ENCODE measurements at places on chromosomes 7 and 10. TPM values are rescaled to one million over a fixed set of nuclear protein-coding genes. Genes with fewer than 3 reads are reported as not detected.

DNA sequence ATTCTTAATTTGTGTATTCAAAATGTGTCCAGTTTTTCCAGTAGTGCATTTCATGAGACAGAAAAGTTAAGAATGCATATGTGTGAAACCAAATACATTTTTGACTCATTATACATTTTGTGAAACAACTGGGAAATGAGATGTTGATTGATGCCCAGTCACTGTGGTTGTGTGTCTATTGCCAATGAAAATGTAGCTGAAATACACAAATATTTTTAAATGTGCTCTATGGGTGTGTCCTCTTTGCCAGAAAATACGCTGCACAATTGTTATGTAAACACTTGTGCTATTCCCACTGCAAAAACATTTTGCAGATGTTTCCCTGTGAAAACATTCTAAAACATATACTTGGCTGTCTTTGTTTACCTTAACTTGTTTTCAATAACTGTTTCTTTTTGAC is 395.2 kb downstream of the TFEC start:
- no peak overlapping the region for H3K27ac ChIP-seq
- H3K4me3 ChIP-seq = no peak overlapping the region
- H3K27me3 ChIP-seq = no peaks in the 10 kb centered on the region
- H3K4me1 ChIP-seq = no peaks in the 10 kb centered on the region

The FEZF1 gene
- not detected for total RNA-seq

GRCh38 chr7:141339603-141340002 is 211.6 kb upstream of the AGK start:
- no peak overlapping the region for H3K27ac ChIP-seq
- no peaks in the 10 kb centered on the region for H3K27me3 ChIP-seq
- no peaks in the 10 kb centered on the region for H3K4me1 ChIP-seq

DNA sequence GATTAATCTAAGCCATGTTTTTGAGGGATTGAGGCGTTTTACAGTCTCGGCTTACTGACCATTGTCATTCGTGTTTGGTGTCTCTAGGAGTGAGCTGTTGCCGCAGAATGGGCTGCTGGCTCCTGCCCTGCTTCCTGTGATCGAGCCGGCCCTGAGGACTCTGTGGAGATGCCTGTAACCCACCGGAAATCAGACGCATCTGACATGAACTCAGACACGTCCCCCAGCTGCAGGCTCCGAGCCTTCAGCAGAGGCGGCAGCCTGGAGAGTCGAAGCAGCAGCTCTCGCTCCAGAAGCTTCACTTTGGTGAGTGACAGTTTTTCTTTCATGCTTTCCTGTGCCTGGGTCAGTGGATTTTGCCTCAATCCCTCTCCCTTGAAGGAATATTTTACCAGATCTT is 28.8 kb downstream of the PROSER2 start:
- H3K4me1 ChIP-seq = no peaks in the 10 kb centered on the region
- H3K27me3 ChIP-seq = no peaks in the 10 kb centered on the region
- H3K27ac ChIP-seq = no peak overlapping the region
- no peaks in the 10 kb centered on the region for H3K36me3 ChIP-seq
- DNase-seq = no peak

The CALD1 gene
- 1,561 TPM for total RNA-seq

DNA sequence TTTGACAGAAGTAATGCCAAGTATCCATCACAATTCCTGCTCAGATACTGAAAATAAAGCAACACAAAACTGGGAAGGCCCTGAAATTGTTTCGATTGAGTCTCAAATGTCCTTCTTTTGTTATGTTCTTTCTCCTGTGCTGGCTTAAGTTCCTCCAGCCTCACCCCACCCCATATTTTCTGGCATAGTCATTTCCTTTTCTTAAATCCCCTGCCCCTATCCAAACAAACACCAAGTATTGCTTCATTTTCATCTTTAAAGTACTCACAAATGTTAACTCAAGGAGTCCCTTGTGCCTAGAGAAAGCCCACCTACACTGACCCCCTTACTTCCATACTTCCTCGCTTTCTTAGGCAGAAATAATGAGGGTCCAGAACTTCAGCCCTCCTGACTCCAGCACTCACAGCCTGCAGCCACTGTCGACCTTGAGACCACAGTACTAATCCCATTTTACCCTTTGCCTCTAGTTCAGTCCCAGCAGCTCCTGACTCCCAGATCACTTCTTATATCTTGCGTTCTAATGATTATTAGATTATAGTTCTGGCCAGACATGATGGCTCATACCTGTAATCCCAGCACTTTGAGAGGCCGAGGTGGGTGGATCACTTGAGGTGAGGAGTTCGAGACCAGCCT is 73.2 kb upstream of the ST8SIA6 start:
- H3K27me3 ChIP-seq = no peaks in the 10 kb centered on the region
- no peak for DNase-seq
- H3K4me3 ChIP-seq = no peak overlapping the region
- no peak overlapping the region for H3K27ac ChIP-seq
- no peaks in the 10 kb centered on the region for H3K4me1 ChIP-seq

GRCh38 chr10:418226-418625 is 271.2 kb downstream of the DIP2C start:
- no peak for DNase-seq
- no peak overlapping the region for H3K4me3 ChIP-seq
- H3K27me3 ChIP-seq = no peaks in the 10 kb centered on the region
- H3K4me1 ChIP-seq = peaks cover 4% of the 10 kb centered on the region
- peaks cover 62% of the 10 kb centered on the region for H3K36me3 ChIP-seq
- no peak overlapping the region for H3K27ac ChIP-seq

DNA sequence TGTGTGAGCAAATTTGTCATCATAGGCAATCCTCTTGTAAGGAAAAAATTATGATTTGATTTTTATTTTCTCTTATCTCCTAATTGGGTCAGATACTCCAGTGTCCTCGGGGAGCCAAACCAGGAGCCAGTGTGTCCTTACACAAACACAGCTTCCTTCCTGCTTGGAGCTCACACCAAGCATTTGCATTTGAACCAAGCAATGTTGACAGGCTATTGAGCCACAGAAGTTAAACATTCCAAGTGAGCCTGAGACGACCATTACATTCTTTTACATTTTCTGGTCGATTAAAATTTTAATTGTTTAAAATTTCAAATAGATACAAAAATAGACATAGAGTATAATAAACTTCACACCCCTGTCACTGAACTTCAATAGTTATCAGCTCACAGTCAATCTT is 194.8 kb downstream of the CFTR start:
- H3K36me3 ChIP-seq = no peaks in the 10 kb centered on the region
- DNase-seq = no peak
- H3K4me1 ChIP-seq = no peaks in the 10 kb centered on the region
- no peak overlapping the region for H3K4me3 ChIP-seq

The ADCY1 gene
- 0.66 TPM for total RNA-seq

The TECPR1 gene
- 24.6 TPM for total RNA-seq

- H3K4me3 ChIP-seq = no peak overlapping the region
- no peak overlapping the region for H3K27ac ChIP-seq
- H3K36me3 ChIP-seq = no peaks in the 10 kb centered on the region
Measured at GRCh38 chr10:84818961-84819360, 490.6 kb downstream of the CCSER2 start.

DNA sequence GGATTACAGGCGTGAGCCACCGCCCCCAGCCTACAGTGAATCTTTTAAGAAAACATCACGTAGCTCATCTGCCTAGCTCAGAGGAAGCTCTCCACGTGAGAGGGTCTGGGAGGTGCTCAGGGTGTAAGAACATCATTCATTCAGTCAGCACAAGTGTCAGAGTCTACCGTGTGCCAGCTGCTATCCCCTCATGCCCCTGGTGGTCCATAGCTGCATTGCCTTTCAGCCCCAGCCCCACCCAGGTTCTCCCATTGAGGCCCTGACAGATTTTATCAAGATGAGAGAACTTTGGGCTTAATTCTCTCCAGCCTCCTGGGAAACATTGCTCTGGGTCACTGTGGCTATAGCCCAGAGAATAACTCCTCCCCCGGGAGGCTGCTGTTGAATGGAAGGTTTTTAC is 45.1 kb downstream of the ZNF503 start:
- no peaks in the 10 kb centered on the region for H3K36me3 ChIP-seq
- H3K27ac ChIP-seq = no peak overlapping the region
- DNase-seq = no peak
- peaks cover 13% of the 10 kb centered on the region for H3K4me1 ChIP-seq

The PHKG1 gene
- total RNA-seq = 18.7 TPM

DNA sequence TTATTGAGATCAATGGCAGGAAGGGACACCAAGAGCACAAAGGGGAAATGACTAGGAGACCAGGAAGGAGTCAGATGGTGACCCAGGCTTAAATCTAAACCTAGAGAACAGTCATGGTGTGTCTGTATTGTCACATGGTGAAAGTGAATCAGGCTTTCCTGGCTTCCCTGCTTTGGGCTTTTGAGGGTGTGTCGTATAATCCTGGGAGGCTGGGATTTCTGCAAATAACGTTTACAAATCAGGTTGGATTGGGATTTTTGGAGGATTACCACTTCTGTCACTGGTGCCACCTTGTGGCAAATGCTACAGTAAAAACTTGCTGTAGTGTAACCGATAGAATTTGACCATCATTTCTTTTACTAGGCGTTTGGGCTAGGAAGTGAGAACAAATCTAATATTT is 502.6 kb downstream of the NRG3 start:
- no peaks in the 10 kb centered on the region for H3K4me1 ChIP-seq
- DNase-seq = no peak
- H3K36me3 ChIP-seq = no peaks in the 10 kb centered on the region
- H3K27ac ChIP-seq = no peak overlapping the region
- H3K4me3 ChIP-seq = no peak overlapping the region

The CRYGN gene
- total RNA-seq = not detected

- no peaks in the 10 kb centered on the region for H3K27me3 ChIP-seq
- no peak overlapping the region for H3K4me3 ChIP-seq
- no peak overlapping the region for H3K27ac ChIP-seq
- H3K4me1 ChIP-seq = no peaks in the 10 kb centered on the region
Measured at GRCh38 chr10:87636313-87636915, 23.3 kb upstream of the PAPSS2 start.

DNA sequence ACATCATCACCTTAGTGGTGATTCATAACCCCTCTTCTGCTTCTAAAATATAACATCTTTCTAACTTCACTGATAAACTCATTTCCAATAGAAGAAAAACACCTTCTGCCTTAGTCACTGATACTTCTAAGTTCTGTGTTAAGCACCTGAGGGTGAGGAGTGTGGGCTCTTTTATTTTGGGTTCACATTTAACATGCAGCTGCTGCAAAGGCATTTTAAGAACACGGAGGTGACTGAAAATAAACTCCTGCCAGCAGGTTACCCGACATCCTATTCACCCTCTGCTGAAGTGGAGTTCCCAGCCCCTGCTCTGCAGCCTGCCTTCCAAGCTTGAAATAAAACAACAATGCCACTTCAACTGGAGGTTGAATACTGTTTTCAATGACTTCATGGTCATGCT is 202.9 kb upstream of the PLXNA4 start:
- H3K36me3 ChIP-seq = peaks cover 3% of the 10 kb centered on the region
- peaks cover 3% of the 10 kb centered on the region for H3K4me1 ChIP-seq
- H3K27me3 ChIP-seq = no peaks in the 10 kb centered on the region
- no peak overlapping the region for H3K27ac ChIP-seq
- no peak for DNase-seq

DNA sequence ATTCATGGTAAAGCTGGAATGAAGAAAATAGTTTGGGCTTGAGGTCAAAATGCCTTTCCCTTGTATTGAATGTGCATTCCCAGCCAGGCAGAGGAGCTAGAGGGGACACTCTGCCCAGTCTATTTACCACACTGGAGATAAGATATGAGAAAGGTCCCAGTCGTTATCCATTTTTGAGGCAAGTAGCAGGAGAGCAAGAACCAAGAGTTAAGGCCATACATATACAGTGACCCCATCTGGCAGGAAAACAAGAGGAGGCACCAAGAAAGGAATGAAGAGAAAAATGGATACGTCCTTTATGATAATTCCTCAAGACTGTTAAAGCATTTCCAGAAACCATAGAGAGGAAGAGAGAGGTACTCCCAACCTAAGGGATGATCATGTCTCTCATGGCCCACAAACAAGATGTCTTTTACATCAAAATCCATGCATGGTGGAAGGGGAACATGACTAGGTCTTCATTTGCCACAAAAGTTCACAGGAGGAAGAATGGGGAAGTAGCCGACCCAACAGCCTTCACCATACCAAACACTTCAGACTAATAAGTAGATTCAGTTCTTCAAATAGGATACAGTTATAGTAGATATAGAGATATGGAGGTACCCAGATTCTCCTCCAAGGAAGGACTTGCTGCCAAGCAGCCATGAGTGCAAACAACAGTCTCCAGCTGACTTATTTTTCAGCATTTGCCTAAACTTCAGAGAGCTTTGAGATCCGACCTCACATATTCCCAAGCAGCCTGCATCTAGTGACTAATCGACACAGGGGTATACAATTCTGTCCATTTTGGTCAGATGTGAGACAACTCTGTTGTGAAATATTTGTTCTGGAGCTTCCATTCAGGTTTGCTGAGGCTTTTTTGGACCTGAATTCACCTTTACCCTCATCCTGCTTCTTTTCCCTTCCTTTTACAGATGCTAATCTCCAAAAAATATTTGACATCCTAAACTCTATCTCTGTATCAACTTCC is 61.1 kb upstream of the CCDC71L start:
- no peak overlapping the region for H3K4me3 ChIP-seq
- H3K4me1 ChIP-seq = peaks cover 13% of the 10 kb centered on the region
- H3K36me3 ChIP-seq = no peaks in the 10 kb centered on the region
- H3K27ac ChIP-seq = no peak overlapping the region
- no peak for DNase-seq

The DNAJC30 gene
- total RNA-seq = 7.6 TPM

The RPEL1 gene
- total RNA-seq = not detected

The PPP1R3C gene
- 23.7 TPM for total RNA-seq

DNA sequence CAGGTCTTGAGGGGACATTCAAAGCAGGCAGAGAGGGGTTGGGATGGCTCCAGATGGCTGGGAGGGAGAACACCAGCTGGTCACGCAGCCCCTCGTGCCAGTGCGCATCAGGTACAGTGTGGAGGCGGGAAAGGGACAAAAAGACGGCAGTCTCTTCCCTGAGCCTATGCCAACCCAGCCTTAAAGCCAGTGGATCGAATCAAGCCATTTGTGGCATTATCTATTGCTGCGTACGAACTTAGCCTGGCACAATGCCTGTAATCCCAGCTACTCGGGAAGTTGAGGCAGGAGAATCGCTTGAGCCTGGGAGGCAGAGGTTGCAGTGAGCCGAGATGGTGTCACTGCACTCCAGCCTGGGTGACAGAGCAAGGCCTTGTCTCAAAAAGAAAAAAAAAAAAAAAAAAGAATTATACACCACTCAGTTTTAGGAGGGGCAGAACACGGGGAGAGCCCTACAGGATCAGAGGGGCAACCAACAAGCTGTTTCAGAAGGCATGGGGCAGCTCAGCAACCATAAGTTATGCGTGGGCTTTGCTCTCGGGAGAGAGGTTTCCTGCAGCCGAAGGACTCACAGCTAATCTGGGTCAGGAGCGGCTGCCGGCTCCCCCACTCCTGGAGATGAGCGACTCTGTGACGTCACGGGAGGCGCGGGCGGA is 356 bp upstream of the NDUFB2 start:
- H3K27me3 ChIP-seq = no peaks in the 10 kb centered on the region
- H3K27ac ChIP-seq = peak overlapping the region; percentile 94
- peaks cover 23% of the 10 kb centered on the region for H3K36me3 ChIP-seq
- H3K4me1 ChIP-seq = peaks cover 21% of the 10 kb centered on the region

GRCh38 chr10:106816318-106817085 is 348.0 kb downstream of the SORCS1 start:
- H3K27me3 ChIP-seq = no peaks in the 10 kb centered on the region
- no peak overlapping the region for H3K4me3 ChIP-seq
- no peaks in the 10 kb centered on the region for H3K4me1 ChIP-seq
- no peak for DNase-seq
